ENCODE measurements at places on chromosomes 13 and 19.

GRCh38 chr13:32045982-32046785 lies 14.6 kb downstream of the FRY start:
- DNase-seq = no peak

DNA sequence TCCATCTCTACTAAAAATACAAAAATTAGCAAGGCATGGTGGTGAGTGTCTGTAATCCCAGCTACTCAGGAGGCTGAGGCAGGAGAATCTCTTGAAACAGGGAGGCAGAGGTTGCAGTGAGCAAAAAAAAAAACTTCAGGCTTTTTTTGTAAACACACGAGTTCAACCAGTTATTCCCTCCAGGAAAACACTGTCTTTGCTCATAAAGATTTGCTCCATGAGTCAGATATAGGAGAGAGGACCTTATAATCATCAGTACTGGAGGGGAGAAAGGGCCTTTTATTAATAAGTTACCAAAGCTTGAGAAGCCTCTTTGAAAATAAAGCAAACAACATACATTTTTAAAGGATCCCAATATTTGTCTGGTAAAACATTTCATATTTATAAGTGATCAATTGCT lies 110.7 kb downstream of the EFNB2 start:
- no peak for DNase-seq

DNA sequence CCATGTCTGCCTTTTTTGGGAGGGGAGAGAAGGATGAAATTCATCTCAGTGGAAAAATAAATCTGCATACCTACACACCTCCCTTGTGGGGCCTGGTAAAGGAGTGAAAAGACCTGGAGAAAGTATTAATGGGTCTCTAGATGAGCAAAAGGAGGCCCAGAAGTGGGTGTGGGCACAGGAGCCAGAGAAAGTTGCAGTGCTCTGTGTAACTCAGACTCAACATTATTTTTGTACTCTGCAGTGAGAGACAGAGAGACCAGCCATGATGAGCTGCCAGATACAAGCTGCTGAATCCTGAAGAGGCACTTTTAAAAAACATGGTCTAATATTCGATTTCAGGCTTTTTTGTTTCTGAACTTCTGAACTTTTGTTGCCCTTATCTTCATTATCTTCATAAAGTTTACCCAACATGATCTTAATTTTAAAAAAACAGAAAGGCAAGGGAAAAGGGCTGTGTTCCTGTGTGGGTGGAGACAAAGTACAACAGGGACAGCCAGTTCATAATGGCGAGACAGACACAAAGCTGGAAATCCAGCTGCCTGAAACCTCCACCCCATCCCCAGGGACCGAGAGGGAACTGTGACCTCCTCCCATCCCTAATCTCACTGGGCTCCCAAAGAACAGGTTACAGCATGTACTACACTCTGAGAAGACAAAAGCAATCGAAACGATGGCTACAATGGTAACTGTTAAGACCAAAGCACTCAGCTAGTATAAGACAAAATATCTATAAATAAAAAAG lies 77.2 kb downstream of the KLF12 start:
- DNase-seq = no peak

DNA sequence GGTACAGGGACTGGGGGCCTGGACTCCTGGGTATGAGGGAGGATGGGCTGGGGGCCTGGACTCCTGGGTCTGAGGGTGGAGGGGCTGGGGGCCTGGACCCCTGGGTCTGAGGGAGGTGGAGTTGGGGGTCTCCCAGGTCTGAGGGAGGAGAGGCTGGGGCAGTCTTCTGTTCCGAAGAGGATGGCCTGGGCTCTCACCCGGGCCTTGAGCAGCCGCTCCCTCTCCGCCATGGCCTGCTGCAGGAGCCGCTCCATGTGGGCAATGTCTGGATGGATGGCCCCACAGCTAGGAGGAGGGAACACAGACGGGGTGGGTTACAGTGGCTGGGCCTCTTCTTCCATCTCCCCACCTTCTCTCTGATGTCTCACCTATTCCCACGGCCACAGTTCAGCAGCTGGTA lies 18.1 kb downstream of the PHLDB3 start:
- no peak for DNase-seq

DNA sequence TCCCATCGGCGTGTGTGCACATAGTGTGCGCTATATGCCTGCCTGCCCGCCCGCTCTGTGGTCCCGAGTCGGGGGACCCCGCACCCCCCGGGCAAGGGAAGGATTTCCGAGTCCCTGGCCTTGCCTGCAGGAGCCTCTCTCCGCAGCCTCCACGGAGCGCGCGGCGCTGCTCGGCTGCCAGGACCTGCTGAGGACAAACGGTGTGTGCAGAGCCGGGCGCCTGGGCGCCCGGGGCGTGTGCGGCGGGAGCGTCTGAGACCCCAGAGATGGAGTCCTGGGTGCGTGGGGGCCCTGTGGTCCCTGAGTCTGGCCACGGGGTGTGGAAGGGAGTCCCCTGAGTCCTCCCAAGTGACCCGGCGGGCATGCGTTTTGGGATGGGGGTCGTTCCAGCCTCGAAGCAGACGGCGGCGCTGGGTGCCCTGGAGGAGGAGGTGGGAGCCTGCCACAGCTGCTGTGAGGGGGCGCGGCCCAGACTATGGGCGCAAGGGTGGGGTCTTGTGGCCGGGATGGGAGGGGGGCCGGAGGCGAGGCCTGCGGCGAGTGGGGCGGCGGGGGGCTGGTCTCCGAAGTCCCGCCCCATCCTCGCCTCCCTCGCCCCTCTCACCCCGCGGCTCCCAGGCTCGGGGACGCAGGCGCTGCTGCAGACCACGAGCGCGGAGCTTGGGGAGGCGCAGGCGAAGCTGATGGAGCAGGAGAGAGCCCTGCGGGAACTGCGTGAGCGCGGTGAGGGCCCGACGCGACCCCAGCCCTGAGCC lies 25.3 kb downstream of the CLEC4M start:
- DNase-seq = no peak

GRCh38 chr19:8580710-8581281 lies 3.6 kb upstream of the MYO1F start:
- peak; percentile 84 for DNase-seq

GRCh38 chr19:45542234-45542668 lies 35.0 kb downstream of the VASP start:
- DNase-seq = no peak

- DNase-seq = no peak
Measured at GRCh38 chr19:30235946-30236345, 136.2 kb upstream of the ZNF536 start.

DNA sequence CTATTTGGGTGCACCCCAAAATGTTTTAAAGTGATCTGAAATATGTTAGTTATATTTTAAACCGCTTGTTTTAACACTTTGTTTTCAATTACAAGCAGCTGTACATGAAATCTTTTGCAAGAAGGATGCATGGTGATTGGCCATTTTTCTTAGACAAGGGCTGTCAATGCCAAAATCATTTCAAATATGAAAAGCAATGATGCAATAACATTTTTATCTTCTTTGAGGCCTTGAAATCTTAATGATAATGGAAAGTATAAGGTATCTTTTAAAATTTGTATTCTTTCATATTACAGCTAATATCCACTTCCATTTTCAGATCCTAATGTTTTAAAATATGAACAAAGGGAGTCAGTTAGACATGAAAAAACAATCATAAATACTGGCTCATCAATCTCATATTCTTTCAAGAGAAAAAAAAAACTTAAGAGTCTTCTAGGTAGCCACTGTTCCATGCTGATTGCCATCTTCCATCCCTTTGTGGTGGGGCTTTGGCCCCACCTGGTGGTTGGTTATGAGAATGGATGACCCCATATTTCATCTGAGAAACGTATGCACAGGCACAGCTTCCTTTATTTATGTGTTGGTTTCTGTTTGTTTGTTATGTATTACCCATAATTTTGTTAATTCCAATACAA lies 330.3 kb upstream of the MIR17HG start:
- DNase-seq = peak; percentile 23

- peak; percentile 30 for DNase-seq
Measured at GRCh38 chr19:720345-721160, 11.8 kb downstream of the PALM start.

DNA sequence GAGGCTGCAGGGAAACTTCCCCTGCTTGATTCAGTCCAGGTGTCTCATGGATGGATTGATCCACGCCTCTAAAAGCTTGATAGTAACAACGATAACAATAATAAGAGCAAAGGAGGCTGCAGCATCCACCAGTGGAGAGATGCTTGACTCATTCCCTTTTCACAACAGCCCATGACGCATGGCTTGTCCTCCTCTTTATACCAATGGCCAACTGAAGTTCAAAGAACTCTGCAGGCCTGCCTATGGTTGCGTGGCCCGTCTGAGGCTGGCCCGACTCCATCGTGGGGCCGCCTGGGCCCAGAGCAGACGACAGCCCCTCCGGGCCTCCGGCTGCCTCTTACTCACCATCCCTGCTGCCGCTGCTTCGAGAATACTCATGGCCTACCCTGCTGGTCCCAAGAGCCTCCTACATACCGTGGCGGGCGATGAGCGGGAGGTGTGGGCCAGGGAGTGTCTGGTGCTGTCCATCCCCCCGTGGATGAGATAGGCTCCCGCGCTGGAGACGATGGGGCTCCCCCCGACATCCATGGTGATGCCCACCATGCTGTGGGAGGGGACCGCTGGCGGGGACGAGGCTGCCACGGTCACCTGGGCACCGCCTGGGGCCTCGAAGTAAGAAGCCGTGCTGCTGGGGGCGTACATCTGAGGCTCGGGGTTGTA lies 61.8 kb upstream of the RANBP3 start:
- no peak for DNase-seq

DNA sequence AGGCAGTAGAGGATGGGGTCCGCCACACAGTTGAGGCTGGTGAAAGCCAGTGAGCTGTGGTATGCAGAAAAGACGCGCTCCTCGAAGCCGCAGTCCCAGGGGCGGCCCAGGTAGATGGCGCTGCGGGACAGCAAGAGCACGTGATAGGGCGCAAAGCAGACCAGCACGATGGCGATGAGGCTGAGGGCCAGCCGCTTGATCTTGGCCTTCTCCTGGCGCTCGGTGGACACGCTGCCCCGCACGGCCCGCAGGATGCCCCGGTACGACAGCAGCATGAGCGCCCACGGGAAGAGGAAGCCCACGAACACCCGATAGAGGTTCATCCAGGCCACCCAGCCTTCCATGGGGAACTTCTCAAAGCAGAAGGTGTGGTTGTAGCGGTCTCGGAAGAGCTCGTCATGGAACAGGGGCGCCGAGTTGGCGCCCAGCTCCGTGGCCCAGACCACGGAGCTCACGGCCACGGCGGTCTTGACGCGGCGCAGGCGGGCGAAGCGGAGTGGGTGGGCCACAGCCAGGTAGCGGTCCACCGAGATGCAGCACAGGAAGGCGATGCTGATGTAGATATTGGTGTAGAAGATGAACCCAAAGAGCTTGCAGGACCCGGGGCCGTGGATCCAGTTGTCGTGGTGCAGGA lies 6.5 kb upstream of the OPA3 start:
- peak; percentile 46 for DNase-seq

DNA sequence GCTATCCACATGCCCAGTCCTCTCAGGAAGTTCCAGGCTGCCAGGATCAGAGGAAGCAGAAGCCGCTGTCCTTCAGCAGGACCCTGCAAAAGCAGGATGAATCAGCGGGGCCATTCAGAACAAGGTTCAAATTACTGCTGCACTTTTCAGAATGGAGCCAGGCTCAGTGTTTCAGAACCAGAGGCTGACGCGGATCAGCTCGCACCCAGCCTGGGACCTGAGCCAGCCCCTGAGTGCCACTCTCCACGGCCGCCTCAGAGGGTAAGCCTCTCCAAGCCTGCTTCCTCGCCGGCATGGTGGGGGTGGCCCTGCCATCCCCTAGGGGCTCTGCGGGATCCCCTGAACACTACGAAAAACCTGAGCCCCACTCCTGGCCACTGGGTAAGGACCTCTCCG lies 24.7 kb downstream of the RASA3 start:
- peak; percentile 89 for DNase-seq

- no peak for DNase-seq
Measured at GRCh38 chr13:31116224-31116623, 45.5 kb downstream of the HSPH1 start.

- DNase-seq = no peak
Measured at GRCh38 chr13:97934590-97934989, 18.9 kb upstream of the IPO5 start.

DNA sequence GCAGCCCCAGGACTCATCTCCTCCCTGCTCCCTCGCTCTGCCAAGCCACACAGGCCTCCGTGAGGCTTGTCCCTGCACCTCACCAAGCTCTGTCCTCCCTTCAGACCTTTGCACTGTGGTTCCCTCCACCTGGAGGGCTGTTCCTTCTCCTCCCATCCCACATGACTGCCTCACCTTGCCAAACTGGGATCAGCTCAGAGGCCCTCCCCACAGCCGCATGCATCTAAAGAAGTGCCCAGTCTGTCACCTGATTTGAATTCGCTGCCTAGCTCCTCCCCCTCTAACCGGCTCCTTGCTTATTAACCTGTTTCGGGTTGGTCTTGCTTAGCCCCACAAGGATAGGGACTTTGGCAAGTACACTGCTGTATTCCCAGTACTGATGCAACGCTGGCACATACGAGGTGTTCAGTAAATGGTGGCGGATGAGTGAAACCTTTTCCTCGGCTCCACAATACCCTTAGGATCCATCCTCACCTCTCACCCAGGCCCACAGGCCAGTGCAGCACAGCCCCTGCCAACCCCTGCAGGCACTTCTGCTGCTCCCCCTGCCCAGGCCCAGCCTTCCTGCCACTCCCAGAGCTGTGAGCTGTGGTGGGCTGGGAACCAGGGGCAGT lies 4.4 kb downstream of the AKT2 start:
- DNase-seq = no peak

DNA sequence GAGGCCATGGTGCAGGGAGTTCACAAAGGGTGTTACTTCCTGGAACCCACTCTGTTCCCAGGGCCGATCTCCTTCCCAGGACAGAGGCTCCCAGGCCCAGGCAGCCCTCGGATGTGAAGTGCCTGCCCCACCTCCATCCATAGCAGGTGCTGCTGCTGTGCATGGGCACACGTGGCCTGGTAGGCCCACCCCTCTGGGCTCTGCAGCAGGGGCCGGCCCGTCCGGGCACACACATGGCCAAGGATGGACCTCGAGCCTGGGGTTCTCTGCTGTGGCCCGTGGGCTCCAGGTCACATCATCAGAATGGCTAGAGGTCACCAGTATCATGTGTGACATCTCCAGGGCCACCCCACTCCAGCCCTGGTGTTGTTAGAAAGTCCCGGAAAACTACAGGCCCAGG lies 71.8 kb downstream of the GADD45B start:
- no peak for DNase-seq

GRCh38 chr19:20078581-20079031 lies 806 bp downstream of the ZNF90 start:
- peak; percentile 13 for DNase-seq

DNA sequence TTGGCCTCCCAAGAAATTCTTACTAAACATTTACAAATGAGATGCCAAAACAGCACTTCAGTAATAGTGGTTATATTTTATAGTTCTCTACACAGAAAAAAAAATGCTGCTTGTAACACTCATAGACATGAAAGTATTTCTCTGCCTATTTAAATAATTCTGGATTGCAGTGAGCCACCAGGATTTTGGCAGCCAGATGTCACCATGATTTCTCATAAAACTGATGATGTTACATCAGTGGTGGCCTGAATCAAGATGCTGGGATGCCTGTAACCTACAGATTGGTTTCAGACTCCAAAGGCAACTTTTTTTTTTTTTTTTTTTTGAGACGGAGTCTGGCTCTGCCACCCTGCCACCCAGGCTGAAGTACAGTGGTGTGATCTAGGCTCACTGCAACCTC lies 2.7 kb upstream of the CAPS start:
- no peak for DNase-seq
